ENCODE measurements at places on chromosomes 5 and 9.

GRCh38 chr9:136539427-136540421 lies 6.1 kb downstream of the NOTCH1 start:
- H3K27ac ChIP-seq = no peak overlapping the region
- H3K4me3 ChIP-seq = no peak overlapping the region
- peaks cover 11% of the 10 kb centered on the region for H3K4me1 ChIP-seq
- no peak for DNase-seq
- no peaks in the 10 kb centered on the region for H3K27me3 ChIP-seq
- H3K36me3 ChIP-seq = peaks cover 9% of the 10 kb centered on the region

DNA sequence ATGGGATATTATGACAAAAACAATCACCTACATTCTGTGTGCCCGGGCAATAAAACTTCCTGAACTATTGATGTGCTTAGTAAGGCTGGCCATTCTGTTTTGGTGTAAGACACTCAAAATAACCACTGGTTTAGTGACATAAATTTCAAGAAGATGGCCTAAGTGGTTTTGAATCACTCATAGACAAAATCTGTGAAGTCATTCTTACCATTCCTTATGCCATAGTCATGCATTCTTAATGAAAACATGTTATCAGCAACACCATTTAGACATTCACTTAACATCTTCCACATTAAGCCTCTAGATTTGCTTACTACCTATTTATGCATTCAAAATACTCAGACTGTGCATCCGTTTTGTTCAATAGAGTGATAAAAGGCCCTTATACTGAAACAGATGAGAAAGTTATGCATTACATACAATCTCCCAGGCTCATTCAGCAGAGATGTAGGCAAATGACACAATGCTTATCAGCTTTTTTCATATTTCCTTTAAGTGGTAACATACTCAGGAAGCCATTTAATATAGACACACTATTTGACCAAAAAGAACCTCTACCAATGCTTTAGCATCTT lies 848.8 kb upstream of the DMAC1 start:
- no peaks in the 10 kb centered on the region for H3K36me3 ChIP-seq
- DNase-seq = no peak
- no peak overlapping the region for H3K27ac ChIP-seq
- no peaks in the 10 kb centered on the region for H3K27me3 ChIP-seq

- no peaks in the 10 kb centered on the region for H3K27me3 ChIP-seq
- peaks cover 4% of the 10 kb centered on the region for H3K36me3 ChIP-seq
- no peak for DNase-seq
- no peak overlapping the region for H3K4me3 ChIP-seq
- H3K4me1 ChIP-seq = no peaks in the 10 kb centered on the region
Observed at GRCh38 chr5:132214491-132214890, 13.2 kb downstream of the P4HA2 start.

- peaks cover 18% of the 10 kb centered on the region for H3K4me1 ChIP-seq
- peak overlapping the region; percentile 44 for H3K4me3 ChIP-seq
Observed at GRCh38 chr9:14690948-14691730, 2.1 kb downstream of the ZDHHC21 start.

GRCh38 chr9:96581786-96582185 lies 37.9 kb downstream of the CDC14B start:
- peaks cover 18% of the 10 kb centered on the region for H3K4me1 ChIP-seq
- H3K36me3 ChIP-seq = no peaks in the 10 kb centered on the region
- no peaks in the 10 kb centered on the region for H3K27me3 ChIP-seq

- H3K27ac ChIP-seq = no peak overlapping the region
- peaks cover 5% of the 10 kb centered on the region for H3K36me3 ChIP-seq
Observed at GRCh38 chr5:181265092-181265671, 4.2 kb upstream of the TRIM52 start.

GRCh38 chr5:91132550-91132949 lies 250.6 kb downstream of the ARRDC3 start:
- no peaks in the 10 kb centered on the region for H3K36me3 ChIP-seq
- no peaks in the 10 kb centered on the region for H3K27me3 ChIP-seq
- peaks cover 17% of the 10 kb centered on the region for H3K4me1 ChIP-seq
- DNase-seq = no peak

- H3K27ac ChIP-seq = no peak overlapping the region
- no peaks in the 10 kb centered on the region for H3K36me3 ChIP-seq
- H3K4me3 ChIP-seq = no peak overlapping the region
Observed at GRCh38 chr9:92739346-92739970, 25.2 kb downstream of the BICD2 start.

GRCh38 chr5:54446379-54446732 lies 9.1 kb upstream of the HSPB3 start:
- DNase-seq = no peak
- H3K36me3 ChIP-seq = no peaks in the 10 kb centered on the region
- H3K27ac ChIP-seq = no peak overlapping the region

DNA sequence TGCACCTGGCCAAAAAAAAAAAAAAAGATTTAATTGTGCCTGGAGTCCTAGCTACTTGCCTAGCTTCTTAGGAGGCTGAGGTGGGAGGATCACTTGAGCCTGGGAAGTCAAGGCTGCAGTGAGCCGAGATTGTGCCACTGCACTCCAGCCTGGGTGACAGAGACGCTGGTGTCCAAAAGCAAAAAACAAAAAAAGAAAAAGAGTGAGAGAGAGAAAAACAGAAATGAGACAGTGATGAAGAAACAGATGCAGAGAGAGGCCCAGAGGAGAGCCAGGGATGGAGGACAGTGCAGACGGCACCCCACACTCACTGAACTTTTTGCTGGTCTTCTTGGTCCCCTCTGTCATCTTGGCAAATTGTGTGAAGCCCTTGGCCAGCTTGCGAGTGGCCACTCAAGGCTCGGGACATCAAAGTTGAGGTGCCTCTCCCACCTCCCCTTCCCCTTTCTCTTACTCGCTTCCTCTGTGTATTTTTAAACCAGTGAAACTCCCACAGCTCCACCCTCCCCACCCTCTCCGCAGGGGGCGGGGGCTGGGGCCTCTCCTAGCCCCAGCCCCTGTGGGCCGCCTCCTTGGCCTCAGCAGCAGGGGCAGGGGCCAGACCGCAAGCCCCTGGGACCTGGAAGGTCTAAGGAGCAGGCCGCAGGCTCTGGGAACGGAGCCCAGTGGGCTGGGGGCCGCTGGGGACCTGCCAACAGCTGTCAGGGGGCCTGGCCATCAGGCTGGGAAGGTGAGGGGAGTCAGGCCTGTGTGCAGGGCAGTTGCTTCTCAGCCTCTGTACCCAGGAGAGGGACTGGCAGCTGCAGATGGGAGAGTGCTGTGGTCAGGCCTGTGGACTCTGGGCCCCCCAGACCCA lies at the start of gene SH2D3C:
TSS of gene SH2D3C (minus strand) at position 387 of the 856 bp plus-strand sequence. CDS start at position 348, 39 bp downstream.
- no peak within 1 kb of the TSS for H3K27ac ChIP-seq
- peaks cover 9% of the 10 kb centered on the region for H3K27me3 ChIP-seq
- H3K4me3 ChIP-seq = no peak within 1 kb of the TSS
- no peaks in the 10 kb centered on the region for H3K36me3 ChIP-seq

- H3K36me3 ChIP-seq = no peaks in the 10 kb centered on the region
- no peak overlapping the region for H3K4me3 ChIP-seq
- H3K27me3 ChIP-seq = no peaks in the 10 kb centered on the region
- no peaks in the 10 kb centered on the region for H3K4me1 ChIP-seq
- DNase-seq = no peak
- no peak overlapping the region for H3K27ac ChIP-seq
Observed at GRCh38 chr5:94945656-94946055, 327.2 kb downstream of the SLF1 start.

- DNase-seq = no peak
- no peaks in the 10 kb centered on the region for H3K4me1 ChIP-seq
- no peak overlapping the region for H3K27ac ChIP-seq
- H3K36me3 ChIP-seq = no peaks in the 10 kb centered on the region
Observed at GRCh38 chr5:75734913-75735789, 17.9 kb upstream of the POC5 start.

DNA sequence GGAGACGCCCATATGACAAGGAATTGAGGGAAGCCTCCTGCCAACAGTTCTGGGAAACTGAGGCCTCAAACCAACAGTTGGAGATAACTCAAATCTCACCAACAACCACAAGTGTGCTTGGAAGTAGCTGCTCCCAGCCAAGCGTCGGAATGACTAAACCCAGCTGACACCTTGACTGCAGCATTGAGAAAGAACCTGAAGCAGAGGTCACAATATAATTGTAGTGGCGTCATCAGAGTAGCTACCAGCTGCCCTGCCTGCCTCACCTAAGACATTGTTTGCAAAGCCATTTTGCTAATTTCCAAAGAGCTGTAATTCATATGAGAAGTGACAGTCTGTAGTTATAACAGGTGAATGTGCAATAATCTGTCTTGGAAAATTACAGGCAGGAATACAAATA lies 40.8 kb upstream of the ANKRD31 start:
- H3K36me3 ChIP-seq = peaks cover 4% of the 10 kb centered on the region
- H3K4me3 ChIP-seq = no peak overlapping the region
- no peaks in the 10 kb centered on the region for H3K4me1 ChIP-seq
- peaks cover 3% of the 10 kb centered on the region for H3K27me3 ChIP-seq

GRCh38 chr5:156971415-156971814 lies 8.4 kb upstream of the TIMD4 start:
- H3K27me3 ChIP-seq = no peaks in the 10 kb centered on the region
- no peaks in the 10 kb centered on the region for H3K4me1 ChIP-seq
- H3K4me3 ChIP-seq = no peak overlapping the region
- no peak overlapping the region for H3K27ac ChIP-seq

DNA sequence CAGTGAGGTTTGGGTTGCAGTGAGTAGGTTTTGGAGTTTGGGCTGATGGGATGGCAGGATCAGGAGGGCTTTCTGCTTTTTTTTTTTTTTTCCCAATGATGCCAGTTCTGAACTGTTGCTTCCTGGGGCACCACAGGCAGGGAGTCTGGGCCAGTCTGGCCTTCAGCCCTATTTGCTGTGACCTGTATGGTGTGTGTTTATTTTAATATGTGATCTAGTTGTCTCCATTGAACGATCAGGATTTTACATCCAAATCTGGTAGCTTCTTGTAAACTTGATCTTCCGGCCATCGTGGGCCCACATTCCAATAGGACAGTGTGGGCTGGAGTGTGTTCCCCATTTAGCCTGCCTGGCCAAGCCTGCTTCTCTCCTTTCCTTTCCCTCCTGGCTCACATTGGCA lies 25.8 kb upstream of the DAB2IP start:
- no peaks in the 10 kb centered on the region for H3K36me3 ChIP-seq
- DNase-seq = no peak
- peak overlapping the region; percentile 54 for H3K27ac ChIP-seq
- H3K4me1 ChIP-seq = peaks cover 20% of the 10 kb centered on the region
- H3K4me3 ChIP-seq = no peak overlapping the region

DNA sequence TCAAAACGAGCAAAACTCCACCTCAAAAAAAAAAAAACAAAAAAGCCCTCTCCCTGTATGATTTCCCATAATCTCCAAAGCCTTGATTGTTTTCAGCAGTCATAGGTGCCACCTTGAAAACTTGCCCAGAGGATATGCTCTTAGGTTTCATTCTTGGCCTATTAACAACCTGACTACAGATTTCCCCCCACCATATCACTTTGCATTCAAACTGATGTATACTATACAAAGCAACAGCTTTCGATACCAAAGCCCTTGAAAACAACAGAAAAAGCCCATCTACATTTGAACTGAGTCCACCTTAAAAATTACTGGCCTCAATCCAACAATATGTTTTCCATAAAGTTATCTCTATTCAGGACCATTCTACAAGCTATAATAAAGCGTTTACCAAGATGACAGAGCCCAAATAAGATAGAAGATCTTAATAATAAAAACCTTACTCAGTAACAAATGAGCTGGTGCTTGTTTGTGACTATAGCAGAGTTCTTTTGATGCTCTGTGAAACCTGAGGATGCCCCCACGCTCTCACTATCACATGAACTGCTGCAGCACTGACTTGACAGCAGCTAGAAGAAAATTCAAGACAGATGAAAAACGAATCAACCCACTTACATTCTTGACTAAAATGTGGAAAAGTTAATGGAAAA lies 44.4 kb downstream of the FNBP1 start:
- no peak for DNase-seq
- H3K4me3 ChIP-seq = no peak overlapping the region
- peaks cover 3% of the 10 kb centered on the region for H3K36me3 ChIP-seq
- peaks cover 10% of the 10 kb centered on the region for H3K4me1 ChIP-seq
- no peak overlapping the region for H3K27ac ChIP-seq
- no peaks in the 10 kb centered on the region for H3K27me3 ChIP-seq

DNA sequence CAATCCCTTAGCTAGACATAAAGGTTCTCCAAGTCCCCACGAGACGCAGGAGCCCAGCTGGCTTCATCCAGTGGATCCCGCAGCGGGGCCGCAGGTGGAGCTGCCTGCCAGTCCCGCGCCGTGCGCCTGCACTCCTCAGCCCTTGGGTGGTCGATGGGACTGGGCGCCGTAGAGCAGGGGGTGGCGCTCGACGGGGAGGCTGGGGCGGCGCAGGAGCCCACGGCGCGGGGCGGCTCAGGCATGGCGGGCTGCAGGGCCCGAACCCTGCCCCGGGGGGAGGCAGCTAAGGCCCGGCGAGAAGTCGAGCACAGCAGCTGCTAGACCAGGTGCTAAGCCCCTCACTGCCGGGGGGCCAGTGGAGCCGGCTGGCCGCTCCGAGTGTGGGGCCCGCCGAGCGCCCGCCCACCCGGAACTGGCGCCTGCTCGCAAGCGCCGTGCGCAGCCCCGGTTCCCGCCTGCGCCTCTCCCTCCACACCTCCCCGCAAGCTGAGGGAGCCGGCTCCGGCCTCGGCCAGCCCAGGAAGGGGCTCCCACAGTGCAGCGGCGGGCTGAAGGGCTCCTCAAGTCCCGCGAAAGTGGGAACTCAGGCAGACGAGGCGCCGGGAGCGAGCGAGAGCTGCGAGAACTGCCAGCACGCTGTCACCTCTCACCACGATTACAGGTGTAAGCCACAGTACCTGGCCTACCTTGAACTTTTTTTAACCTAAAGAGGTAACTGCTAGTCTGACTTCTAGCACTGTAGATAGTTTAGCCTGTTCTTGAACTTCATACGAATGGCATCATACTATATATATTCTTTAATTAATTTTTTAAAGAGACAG lies 35.5 kb downstream of the PTGS1 start:
- no peak overlapping the region for H3K27ac ChIP-seq
- H3K4me3 ChIP-seq = peak overlapping the region; percentile 69
- no peak for DNase-seq
- H3K36me3 ChIP-seq = no peaks in the 10 kb centered on the region
- peaks cover 23% of the 10 kb centered on the region for H3K27me3 ChIP-seq

DNA sequence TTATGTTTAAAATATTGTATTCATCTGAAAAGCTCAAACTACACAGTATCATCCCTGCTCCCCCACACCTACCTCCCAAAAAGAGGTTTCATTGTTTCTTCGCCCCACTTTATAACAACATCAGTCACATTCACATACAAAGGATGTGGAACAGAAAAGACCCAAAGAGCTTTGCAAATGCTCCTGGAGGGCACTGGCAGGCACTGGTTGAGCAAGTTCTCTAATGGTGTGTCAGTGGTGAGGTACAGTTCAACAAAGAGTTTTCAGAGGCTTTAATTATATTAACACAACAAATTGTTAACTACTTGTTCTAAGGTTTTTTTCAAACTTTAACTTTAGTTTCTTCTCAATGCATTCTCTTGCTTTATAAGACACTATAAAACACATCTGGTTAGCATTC lies 54.1 kb upstream of the ECM2 start:
- no peaks in the 10 kb centered on the region for H3K27me3 ChIP-seq
- H3K4me1 ChIP-seq = no peaks in the 10 kb centered on the region
- H3K36me3 ChIP-seq = peaks cover 3% of the 10 kb centered on the region
- no peak for DNase-seq
- no peak overlapping the region for H3K4me3 ChIP-seq
- H3K27ac ChIP-seq = no peak overlapping the region

GRCh38 chr9:135075234-135076142 lies 12.0 kb upstream of the OLFM1 start:
- no peak for DNase-seq
- no peaks in the 10 kb centered on the region for H3K36me3 ChIP-seq
- no peak overlapping the region for H3K27ac ChIP-seq
- peaks cover 70% of the 10 kb centered on the region for H3K27me3 ChIP-seq
- no peak overlapping the region for H3K4me3 ChIP-seq

- no peak for DNase-seq
- peaks cover 40% of the 10 kb centered on the region for H3K4me1 ChIP-seq
- H3K36me3 ChIP-seq = peaks cover 3% of the 10 kb centered on the region
- H3K27ac ChIP-seq = no peak overlapping the region
Observed at GRCh38 chr5:173669483-173669882, 53.0 kb upstream of the BOD1 start.
